ENCODE measurements at places on chromosomes 7 and 10.

- no peak for DNase-seq
Observed at GRCh38 chr7:151844071-151844824, 32.7 kb downstream of the PRKAG2 start.

- DNase-seq: no peak
Observed at GRCh38 chr10:10591715-10592341, 425.8 kb upstream of the CELF2 start.

DNA sequence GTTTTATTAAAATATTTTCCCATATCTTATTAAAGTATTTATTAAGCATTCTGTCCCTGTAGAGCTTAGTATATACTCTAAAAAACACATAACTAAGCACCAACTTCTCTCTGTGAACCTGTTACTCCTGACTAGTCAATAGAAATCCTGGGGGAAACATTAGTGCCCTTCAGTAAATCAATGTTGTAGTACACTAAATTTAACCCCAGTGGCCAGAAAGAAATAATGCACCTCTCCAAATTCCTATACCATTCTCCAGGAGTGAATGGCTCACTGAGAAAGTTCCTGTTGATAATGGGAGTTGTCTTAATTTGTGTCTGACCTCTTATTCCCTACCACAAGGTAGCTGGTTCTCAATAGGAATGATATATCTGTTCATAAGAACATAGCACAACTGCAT lies 188.2 kb downstream of the SEMA3D start:
- no peak for DNase-seq

- DNase-seq: no peak
Observed at GRCh38 chr7:103657474-103657894, 211.5 kb upstream of the SLC26A5 start.

GRCh38 chr10:128563387-128563786 lies 437.2 kb upstream of the MKI67 start:
- no peak for DNase-seq

- DNase-seq: no peak
Observed at GRCh38 chr7:115136796-115137443, 215.0 kb downstream of the MDFIC start.

- DNase-seq: no peak
Observed at GRCh38 chr7:98753989-98754479, 115.8 kb downstream of the TMEM130 start.

GRCh38 chr7:12926206-12926605 lies 238.8 kb downstream of the ARL4A start:
- DNase-seq: no peak
